Activated naive CD8-positive, alpha-beta T cell treated with anti-CD3 and anti-CD28 coated beads, Interleukin-2, amount 10 ng/mL, durations not matched to agents 7 days and 5 days (primary cell): ENCODE measurements at places on chromosomes 16 and 17. TPM values are rescaled to one million over a fixed set of nuclear protein-coding genes. Genes with fewer than 3 reads are reported as not detected.
A peak's percentile ranks its signal among the peaks of the same experiment; 100 is the strongest.

The BMERB1 gene
- total RNA-seq: 4.1 TPM

The NLRC3 gene
- total RNA-seq: 97.4 TPM

The DHRS7C gene
- not detected for total RNA-seq

The MYADML2 gene
- not detected for total RNA-seq

The HSPB9 gene
- 0.36 TPM for total RNA-seq

The PRR15L gene
- not detected for total RNA-seq

The SRSF1 gene
- total RNA-seq: 314 TPM

The TEPSIN gene
- total RNA-seq: 71.1 TPM

The ACSM2A gene
- not detected for total RNA-seq

The KRTAP16-1 gene
- total RNA-seq: not detected

DNA sequence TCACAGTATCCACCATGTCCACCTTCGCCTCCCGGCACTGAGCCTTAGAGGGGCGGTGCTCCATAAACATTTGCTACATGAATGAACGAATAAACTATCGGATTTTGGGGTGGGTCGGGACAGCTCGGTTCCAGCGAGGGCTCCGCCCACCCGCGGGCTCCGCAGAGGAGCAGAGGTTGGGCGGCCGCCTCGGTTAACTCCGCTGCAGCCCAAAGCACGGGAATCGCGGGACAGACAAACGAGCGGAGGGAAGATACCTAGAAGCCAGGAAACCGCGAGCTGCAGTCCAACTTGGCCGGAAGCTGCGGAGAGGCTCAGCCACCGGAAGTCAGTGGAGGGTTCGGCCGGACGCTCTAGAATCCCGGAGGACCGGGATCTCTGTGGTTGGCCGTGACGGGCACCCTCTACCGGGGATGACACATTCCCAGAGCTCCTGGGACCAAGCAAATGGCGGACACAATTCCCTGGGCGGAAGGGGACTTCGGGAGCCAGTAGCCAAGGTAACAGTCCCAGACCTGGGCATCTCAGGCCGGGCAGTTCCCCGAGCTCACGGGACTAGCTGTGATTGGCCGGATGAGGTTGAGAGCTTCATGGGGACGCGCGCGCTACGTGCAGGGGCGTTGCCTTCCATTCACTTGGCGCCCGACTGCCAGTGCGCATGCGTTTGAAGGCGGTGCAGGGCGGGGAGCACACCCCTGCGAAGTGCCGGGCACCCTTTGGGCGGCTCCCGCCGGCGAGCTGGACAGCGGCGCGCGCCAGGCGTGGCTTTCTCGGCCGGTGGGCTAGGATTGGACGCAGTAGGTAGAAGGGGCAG, 489 bp upstream of the MAPK7 start:
- H3K4me1 ChIP-seq: peaks cover 15% of the 10 kb centered on the region
- peaks cover 8% of the 10 kb centered on the region for H3K36me3 ChIP-seq
- peak overlapping the region; percentile 99 for H3K4me3 ChIP-seq

- H3K4me1 ChIP-seq: peaks cover 5% of the 10 kb centered on the region
- DNase-seq: no peak
- H3K36me3 ChIP-seq: no peaks in the 10 kb centered on the region
- no peak overlapping the region for H3K27ac ChIP-seq
- H3K27me3 ChIP-seq: no peaks in the 10 kb centered on the region
These were observed 244.6 kb upstream of the MAF start for GRCh38 chr16:79845033-79845733.

- no peak overlapping the region for H3K27ac ChIP-seq
- H3K4me3 ChIP-seq: no peak overlapping the region
- DNase-seq: no peak
- peaks cover 11% of the 10 kb centered on the region for H3K36me3 ChIP-seq
These were observed 68.0 kb downstream of the MED13 start for GRCh38 chr17:61996916-61997605.

GRCh38 chr17:41008811-41009210, at the start of gene KRTAP3-1:
KRTAP3-1 (minus strand) TSS chr17:41009128; CDS start chr17:41009074, 54 bp downstream.
- H3K36me3 ChIP-seq: no peaks in the 10 kb centered on the region
- peaks cover 4% of the 10 kb centered on the region for H3K27me3 ChIP-seq
- H3K4me1 ChIP-seq: no peaks in the 10 kb centered on the region
- H3K4me3 ChIP-seq: no peak within 1 kb of the TSS
- no peak for DNase-seq

- H3K4me1 ChIP-seq: no peaks in the 10 kb centered on the region
- H3K27ac ChIP-seq: no peak overlapping the region
- DNase-seq: no peak
- no peaks in the 10 kb centered on the region for H3K36me3 ChIP-seq
- no peak overlapping the region for H3K4me3 ChIP-seq
- peaks cover 15% of the 10 kb centered on the region for H3K27me3 ChIP-seq
These were observed 42.8 kb downstream of the MARCHF10 start for GRCh38 chr17:62765351-62765750.

GRCh38 chr16:50293994-50294855, 27.9 kb downstream of the ADCY7 start:
- peak overlapping the region; percentile 21 for H3K27ac ChIP-seq
- H3K4me1 ChIP-seq: peaks cover 9% of the 10 kb centered on the region
- no peak for DNase-seq
- H3K27me3 ChIP-seq: no peaks in the 10 kb centered on the region
- no peak overlapping the region for H3K4me3 ChIP-seq
- peaks cover 14% of the 10 kb centered on the region for H3K36me3 ChIP-seq

GRCh38 chr16:79609861-79610260, 9.3 kb upstream of the MAF start:
- H3K27me3 ChIP-seq: peaks cover 45% of the 10 kb centered on the region
- no peaks in the 10 kb centered on the region for H3K36me3 ChIP-seq
- H3K4me1 ChIP-seq: no peaks in the 10 kb centered on the region
- no peak overlapping the region for H3K4me3 ChIP-seq
- no peak overlapping the region for H3K27ac ChIP-seq

GRCh38 chr16:85917959-85918358, 19.0 kb downstream of the IRF8 start:
- no peaks in the 10 kb centered on the region for H3K27me3 ChIP-seq
- H3K27ac ChIP-seq: no peak overlapping the region
- H3K4me3 ChIP-seq: no peak overlapping the region

- H3K36me3 ChIP-seq: peaks cover 13% of the 10 kb centered on the region
- H3K4me1 ChIP-seq: peaks cover 18% of the 10 kb centered on the region
- no peak overlapping the region for H3K27ac ChIP-seq
- H3K4me3 ChIP-seq: peak overlapping the region; percentile 62
- DNase-seq: no peak
These were observed 1.9 kb downstream of the ZNF778 start for GRCh38 chr16:89219365-89219764.

DNA sequence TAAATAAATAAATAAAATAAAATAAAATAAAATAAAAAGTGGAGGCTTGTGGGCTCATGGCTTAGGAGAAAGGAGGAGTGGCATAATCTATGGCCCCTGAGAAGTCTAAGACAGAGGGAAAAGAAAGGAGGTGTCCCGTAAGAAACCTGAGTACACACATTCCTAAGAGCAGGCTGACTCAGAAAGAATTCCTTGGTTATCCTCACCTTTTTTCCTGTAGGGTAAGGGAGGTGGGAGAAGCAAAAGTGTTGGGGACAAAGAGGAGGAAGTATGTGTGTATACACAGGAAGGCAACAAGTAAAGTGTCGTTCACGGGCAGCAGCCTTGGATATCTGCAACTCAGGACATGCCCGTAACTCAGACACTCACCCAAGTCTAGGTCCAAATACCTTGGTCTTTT, 29.3 kb downstream of the MARF1 start:
- no peaks in the 10 kb centered on the region for H3K4me1 ChIP-seq
- no peaks in the 10 kb centered on the region for H3K27me3 ChIP-seq
- H3K4me3 ChIP-seq: no peak overlapping the region
- DNase-seq: no peak

DNA sequence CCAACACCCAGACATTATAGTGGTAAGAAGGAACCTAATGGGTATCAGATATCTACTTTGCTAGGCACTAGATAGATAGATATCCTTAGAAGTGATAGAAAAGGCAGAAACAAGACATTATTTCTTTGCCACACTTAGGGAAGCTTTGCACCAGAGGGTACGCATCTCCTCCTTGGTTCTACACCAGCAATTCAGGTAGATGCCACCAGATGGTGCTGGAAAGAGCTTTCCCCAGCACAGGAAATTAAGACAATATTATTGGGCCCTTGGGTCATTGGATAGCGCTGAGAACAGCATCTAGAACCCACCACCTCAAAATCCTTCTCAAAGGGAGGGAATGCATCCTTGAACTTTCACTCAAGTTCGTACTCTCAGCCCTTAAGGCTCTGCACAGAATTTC, 173.8 kb upstream of the CCL2 start:
- H3K4me3 ChIP-seq: no peak overlapping the region
- DNase-seq: no peak
- H3K27ac ChIP-seq: no peak overlapping the region
- peaks cover 5% of the 10 kb centered on the region for H3K27me3 ChIP-seq

GRCh38 chr17:2087597-2088211, 32.8 kb downstream of the HIC1 start:
- H3K27me3 ChIP-seq: no peaks in the 10 kb centered on the region
- no peak for DNase-seq
- H3K4me1 ChIP-seq: peaks cover 74% of the 10 kb centered on the region
- H3K27ac ChIP-seq: peak overlapping the region; percentile 74

GRCh38 chr17:69669441-69670178, 255.1 kb downstream of the MAP2K6 start:
- H3K27ac ChIP-seq: no peak overlapping the region
- no peak overlapping the region for H3K4me3 ChIP-seq
- no peak for DNase-seq
- H3K36me3 ChIP-seq: no peaks in the 10 kb centered on the region
- peaks cover 2% of the 10 kb centered on the region for H3K27me3 ChIP-seq

DNA sequence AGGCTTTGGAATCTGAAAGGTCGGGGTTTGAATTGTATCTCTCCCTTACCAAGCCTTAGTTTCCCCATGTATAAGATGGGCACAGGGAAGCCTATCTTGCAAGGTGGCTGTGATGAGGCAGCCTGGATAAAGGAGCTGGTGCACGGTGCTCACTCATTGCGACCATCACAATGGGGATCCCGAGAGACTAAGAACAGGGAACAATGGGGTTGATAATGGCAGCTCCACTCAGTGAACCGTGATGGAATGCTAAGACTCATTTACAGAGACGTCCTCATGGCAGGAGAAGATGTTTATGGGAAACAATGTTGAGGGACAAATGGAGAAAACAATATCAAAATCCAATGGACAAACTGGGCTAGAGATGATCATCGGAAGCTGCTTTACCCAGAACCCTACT, 81.8 kb downstream of the SPACA3 start:
- peaks cover 11% of the 10 kb centered on the region for H3K27me3 ChIP-seq
- no peaks in the 10 kb centered on the region for H3K36me3 ChIP-seq
- no peaks in the 10 kb centered on the region for H3K4me1 ChIP-seq
- H3K4me3 ChIP-seq: no peak overlapping the region
- no peak overlapping the region for H3K27ac ChIP-seq

DNA sequence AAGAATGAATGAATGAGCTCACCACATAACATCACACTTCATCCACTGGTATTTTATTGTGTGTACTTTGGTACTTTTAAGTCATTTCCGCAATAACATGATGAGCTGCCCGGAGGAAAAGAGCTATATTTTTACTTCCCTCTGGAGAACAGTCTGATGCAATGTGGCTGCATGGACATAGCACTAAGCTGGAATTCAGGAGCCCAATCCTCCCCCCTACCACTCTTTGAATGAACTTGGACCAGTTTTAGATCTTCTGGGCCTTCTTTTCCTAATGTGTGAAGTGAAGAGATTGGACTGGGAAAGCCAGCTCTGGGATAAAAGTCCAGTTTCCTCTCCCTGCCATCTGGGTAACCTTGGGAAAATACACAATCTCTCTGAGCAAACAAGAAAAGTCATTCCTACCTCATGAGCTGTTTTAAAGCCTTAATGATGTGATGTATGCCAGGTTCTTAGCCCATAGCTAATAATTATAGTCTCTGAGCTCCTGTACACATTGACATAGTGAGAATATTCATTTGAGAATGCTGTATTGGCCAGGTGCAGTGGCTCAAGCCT, 79.3 kb downstream of the ABCC12 start:
- peaks cover 4% of the 10 kb centered on the region for H3K27me3 ChIP-seq
- H3K4me1 ChIP-seq: no peaks in the 10 kb centered on the region
- H3K4me3 ChIP-seq: no peak overlapping the region
- no peak for DNase-seq
- H3K27ac ChIP-seq: no peak overlapping the region

DNA sequence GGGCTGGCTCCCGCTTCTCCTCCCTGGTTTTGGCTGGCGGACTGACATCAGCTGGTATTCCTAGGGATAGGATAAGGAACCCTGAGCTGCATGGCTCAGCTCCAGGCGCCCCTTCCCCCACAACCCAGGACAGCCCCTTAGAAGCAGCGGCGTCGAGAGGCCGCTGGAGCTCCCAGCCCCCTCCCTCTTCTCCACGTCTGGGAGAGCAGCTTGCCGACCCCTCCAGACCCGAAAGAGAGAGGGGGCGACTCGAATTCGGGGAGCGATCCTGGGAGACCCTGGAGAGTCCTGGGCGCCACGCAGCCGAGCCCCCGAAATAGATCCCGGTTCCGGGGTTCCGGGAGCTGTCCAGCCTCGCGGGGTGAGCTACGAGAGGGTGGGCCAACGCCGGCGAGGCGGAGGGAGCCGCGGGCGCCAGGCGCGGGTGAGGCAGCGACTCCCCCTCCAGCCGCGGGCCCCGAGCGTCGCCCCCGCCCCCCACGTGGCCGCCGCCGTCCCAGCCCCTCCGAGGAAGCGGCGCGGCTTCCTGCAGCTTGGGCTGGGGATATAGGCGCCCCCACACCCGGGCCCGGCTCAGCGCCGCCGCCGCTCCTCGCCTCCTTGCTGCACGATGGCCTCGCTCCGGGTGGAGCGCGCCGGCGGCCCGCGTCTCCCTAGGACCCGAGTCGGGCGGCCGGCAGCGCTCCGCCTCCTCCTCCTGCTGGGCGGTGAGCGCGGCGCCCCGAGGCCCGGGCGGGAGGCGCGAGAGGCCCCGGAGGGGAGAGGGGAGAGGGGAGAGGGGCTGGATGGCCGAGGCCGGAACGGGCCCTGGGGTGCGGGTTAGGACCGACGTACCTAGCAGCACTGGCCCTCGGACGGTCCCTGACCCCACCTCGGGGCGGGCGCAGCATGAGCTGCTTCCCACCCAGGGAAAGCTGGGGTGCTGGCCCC, at the start of gene RAMP2:
TSS of gene RAMP2 (plus strand) at position 576 of the 930 bp plus-strand sequence. CDS start at position 611, 35 bp downstream.
- H3K4me3 ChIP-seq: peak within 1 kb of the TSS; percentile 18
- peaks cover 64% of the 10 kb centered on the region for H3K27me3 ChIP-seq
- no peaks in the 10 kb centered on the region for H3K4me1 ChIP-seq
- no peaks in the 10 kb centered on the region for H3K36me3 ChIP-seq
- DNase-seq: no peak

GRCh38 chr16:4382795-4383357, 11.2 kb downstream of the VASN start:
- no peaks in the 10 kb centered on the region for H3K27me3 ChIP-seq
- H3K4me3 ChIP-seq: no peak overlapping the region
- peaks cover 2% of the 10 kb centered on the region for H3K36me3 ChIP-seq
- DNase-seq: no peak
- peaks cover 2% of the 10 kb centered on the region for H3K4me1 ChIP-seq
- H3K27ac ChIP-seq: no peak overlapping the region

DNA sequence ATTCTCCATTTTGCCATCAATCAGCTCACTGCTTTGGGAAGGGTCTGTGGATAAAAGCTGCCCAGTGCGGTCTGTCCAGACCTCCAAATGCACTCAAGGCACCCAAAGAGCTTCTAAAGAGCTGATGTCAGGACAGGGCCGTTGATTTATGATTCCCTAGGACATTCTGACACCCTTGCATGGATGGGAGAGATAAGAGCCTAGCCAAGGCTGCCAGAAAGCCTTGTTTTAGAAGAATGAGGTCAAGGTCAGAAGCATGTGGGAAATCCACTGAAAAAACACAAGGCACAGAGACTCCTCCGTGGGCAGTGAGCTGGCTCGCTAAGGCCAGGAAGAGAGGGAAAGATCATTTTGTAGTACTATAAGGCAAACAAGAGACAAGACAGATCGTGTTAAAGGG, 214.0 kb downstream of the CDH11 start:
- no peaks in the 10 kb centered on the region for H3K4me1 ChIP-seq
- no peaks in the 10 kb centered on the region for H3K36me3 ChIP-seq
- no peak for DNase-seq
- H3K4me3 ChIP-seq: no peak overlapping the region
- no peak overlapping the region for H3K27ac ChIP-seq
- H3K27me3 ChIP-seq: no peaks in the 10 kb centered on the region
